ENCODE measurements at places on chromosomes 3 and 15.

- DNase-seq = no peak
Measured at GRCh38 chr15:82692171-82692570, 17.5 kb downstream of the AP3B2 start.

GRCh38 chr3:61371123-61371522 lies 119.9 kb upstream of the FHIT start:
- peak; percentile 8 for DNase-seq

DNA sequence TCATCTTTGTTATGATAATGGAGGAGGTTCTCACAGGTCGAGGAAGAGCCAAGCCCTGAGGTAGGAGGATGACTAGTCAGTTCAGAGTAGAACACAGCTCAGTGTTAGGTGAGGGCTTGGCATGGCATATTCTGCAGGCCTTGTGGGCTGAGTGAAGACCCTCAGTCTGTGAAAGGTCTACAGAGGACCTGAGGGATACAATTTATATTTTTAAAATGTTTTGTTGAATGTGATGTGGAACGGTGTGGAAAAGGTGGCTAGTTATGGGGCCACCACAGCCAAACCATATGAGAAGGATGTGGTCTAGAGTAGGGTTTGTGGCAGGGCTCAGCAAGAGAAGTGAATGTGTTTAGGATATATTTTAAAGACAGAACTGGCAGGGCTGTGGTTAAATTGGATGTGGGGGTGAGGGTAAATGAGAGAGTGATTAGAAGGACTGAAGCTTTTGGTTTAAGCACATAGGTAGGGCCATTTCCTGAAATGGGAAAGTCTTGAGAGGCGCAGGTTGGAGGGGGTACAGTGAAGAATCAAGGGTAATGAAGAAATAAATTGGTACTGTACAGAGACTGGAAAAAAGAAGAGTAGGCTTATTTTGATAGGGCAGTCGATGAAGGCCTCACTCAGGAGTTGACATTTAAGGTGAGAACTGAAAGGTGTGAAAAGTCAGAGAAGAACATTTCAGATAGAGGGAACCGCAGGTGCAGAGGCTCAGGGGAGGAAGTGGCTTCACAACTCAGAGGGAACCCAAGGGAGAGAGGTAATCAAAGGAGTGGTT lies 60.5 kb downstream of the SPTSSB start:
- no peak for DNase-seq

DNA sequence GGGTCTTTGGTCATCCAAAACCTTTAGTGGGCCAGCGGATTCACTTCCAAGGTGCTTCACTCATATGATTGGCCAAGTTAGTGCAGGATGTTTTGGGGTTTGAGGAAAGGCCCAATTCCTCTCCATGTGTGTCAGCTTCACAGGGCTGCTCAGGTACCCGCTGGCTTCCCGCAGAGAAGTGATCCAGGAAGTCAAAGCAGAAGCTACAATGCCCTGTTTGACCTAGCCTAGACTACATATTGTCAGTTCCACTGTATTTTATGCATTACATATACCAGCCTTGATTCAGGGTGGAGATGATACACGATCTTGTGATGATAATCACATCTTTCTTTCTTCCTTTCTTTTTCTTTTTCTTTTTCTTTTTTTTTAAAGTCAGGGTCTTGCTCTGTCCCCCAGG lies 32.1 kb downstream of the PDE8A start:
- no peak for DNase-seq

DNA sequence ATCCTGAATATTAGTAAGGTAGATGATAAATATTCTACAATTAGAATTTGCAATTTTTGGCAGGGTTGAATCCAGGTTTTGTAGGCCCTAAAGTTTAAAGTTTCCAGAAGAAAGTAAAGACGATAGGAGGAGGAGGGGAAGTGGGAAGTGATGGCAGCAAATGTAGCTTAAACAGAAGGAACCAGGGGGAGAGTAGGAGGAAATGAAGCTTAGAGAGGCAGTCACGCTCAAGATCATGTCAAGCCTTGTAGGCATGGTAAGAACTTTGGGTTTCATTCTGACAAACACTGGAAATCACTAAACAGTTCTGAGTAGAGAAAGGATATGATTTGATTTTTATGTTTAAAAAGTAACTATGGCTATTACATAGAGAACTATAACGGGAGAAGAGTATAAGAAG lies 63.9 kb downstream of the NR2E3 start:
- no peak for DNase-seq

- DNase-seq = no peak
Measured at GRCh38 chr15:41251411-41251810, 20.3 kb downstream of the CHP1 start.

GRCh38 chr15:69289342-69290146 lies 9.2 kb upstream of the PAQR5 start:
- no peak for DNase-seq

- DNase-seq = no peak
Measured at GRCh38 chr3:2097641-2098191, 950 bp upstream of the CNTN4 start.

GRCh38 chr3:131038326-131038725 lies 11.6 kb downstream of the NEK11 start:
- no peak for DNase-seq

DNA sequence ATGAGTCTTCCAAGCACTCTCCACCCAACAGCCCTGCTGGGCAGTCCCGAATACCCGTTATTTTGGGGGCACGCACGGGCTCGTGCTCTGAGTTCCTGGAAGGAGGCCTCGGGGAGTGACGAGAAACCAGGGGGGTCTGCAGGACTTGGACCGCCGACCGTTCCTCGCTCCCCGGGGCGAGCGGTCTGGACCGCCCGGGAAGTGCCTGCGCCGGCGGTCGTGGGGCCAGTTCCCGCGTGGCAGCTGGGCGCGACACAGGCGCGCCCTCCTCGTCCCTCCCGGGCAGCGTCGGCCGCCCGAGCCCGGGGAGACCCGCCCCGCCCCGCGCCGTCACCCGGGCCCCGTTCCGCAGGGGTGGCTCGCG lies 387 bp downstream of the GNB4 start:
- peak; percentile 33 for DNase-seq

DNA sequence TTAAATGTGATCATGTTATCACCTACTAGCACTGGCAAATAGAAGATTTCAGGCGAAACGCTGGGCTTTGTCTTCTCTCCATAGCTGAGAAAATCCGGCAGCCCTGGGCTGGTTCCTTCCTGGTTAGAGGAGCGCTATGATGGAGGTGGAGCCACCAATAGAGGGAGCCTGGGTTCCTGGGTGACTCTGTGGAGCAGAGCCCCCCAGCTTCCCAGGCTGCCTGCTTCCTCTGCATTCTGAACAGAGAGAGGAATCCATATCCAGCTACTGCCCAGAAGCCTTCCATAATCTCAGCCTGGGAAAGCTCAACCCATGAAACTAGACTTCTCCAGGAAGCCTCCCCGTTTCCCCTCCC lies 32.6 kb upstream of the IQSEC1 start:
- DNase-seq = no peak

DNA sequence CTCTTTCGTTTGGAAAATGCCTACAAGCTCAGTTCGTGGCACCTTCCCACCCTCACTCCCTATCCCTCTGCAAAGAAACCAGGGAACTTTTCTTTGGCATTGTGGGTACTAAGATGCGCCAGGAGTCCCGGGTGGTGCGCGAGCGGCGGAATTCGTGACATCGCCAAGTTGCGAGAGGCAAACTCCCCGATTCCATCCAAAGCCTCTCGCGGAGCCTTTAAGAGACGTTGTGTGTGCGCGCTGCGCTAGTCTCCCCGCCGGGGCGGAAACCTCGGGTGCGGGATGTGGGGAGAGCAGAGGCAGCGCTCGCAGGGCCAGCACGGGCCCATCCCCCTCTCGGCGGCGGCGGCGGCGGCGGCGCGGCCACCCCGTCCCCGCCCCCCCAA lies 443 bp upstream of the NR2F2 start:
- DNase-seq = peak; percentile 85

GRCh38 chr3:31197941-31198340 lies 303.5 kb upstream of the GADL1 start:
- no peak for DNase-seq

GRCh38 chr3:152469248-152470025 lies 200.7 kb downstream of the MBNL1 start:
- no peak for DNase-seq

DNA sequence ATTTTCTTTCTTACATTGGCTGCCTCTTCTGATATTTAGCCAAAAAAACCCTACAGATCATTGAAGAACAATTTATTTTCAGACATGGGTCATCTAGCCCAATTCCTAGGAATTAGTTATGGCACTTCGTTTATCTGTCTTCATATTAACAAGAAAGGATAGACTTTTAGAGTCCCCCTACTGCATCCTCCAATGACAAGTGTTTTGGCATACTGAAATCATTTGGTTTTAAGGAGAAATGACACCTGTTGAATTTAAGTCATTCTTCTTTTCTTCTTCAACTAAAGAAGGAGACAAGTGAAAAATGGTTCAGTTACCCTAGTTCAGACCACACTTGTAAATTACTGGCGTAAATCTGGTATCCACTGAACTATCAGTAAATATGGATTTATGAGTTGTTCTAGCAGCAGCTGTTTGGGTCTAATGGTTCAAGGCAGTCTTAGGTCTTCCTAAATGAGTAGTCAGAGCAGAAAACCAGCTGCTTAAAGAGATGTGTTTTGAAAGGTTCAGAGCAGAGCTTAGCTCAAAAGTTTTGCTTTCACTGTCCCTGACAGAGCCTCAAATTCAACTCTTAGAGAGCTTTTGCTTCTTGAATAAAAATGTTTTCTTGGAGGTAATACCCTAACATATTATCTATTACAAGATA lies 5.6 kb downstream of the VGLL3 start:
- no peak for DNase-seq

DNA sequence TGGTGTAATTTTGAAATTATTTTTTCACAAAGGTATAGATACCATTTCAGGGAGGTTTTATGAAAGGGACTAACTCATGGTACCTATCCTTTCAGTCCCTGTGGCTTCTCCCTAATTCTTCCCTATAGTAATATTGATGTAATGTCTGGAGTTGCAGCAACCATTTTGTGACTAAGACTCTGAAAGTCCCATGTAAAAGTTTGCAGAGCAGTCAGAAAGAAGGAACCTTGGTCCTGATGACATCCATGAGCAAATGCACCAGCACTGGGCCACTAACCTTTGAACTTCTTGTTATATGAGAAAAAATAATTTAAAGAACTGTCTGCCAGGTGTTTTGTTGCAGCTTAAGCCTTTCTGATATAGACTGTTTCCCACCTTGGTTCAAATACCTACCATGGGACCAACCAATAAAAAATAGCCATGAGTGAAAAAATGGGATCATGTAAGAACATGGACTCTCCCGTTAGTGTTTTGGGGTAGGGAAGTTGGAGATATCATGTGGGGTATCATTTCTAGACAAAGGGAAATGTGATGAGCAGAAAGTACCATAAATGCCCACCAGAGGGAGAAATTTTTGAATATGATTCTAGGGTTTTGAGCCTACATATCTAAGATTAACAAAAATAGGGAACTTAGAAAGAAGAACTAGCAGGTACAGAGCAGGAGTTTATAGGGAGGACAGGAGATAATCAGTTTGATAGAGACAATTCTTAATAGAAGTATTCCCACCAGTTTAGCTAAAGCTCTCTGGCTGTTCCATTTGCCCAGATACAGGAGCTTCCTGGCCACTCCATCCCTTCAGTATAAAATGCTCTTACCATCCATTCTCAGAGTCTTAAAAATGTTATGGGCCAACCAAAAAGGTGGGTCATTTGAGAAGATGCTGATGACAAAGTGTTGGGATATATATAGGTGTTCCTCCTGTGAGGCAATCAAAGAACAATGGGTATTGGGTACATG lies 3.4 kb upstream of the CPOX start:
- peak; percentile 39 for DNase-seq

DNA sequence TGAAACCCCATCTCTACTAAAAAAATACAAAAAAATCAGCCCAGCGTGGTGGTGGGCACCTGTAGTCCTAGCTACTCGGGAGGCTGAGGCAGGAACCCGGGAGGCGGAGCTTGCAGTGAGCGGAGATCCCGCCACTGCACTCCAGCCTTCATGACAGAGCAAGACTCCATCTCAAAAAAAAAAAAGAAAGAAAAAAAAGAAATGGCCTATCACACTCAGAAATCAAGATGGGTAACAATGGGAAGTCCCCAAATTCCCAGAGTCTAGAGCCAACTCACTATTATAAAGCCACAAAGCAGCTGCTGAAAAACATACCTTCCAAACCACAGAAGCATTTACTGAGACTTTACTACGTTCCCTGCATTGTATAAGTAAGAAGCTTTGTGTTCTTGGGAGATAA lies 7.5 kb downstream of the HDGFL3 start:
- DNase-seq = peak; percentile 59

- no peak for DNase-seq
Measured at GRCh38 chr3:87993566-87993965, 65.2 kb downstream of the CGGBP1 start.

- DNase-seq = no peak
Measured at GRCh38 chr3:151299006-151299405, 17.6 kb downstream of the GPR87 start.

- DNase-seq = no peak
Measured at GRCh38 chr3:47082519-47082918, 81.4 kb downstream of the SETD2 start.

- no peak for DNase-seq
Measured at GRCh38 chr3:140249188-140249587, 314.2 kb downstream of the CLSTN2 start.

- no peak for DNase-seq
Measured at GRCh38 chr3:15102256-15102655, 3.3 kb upstream of the RBSN start.

GRCh38 chr3:74643636-74644035 lies 29.2 kb upstream of the CNTN3 start:
- peak; percentile 45 for DNase-seq

GRCh38 chr3:144431134-144431533 lies 459.5 kb downstream of the DIPK2A start:
- no peak for DNase-seq

- no peak for DNase-seq
Measured at GRCh38 chr15:63605816-63606215, 8.6 kb downstream of the FBXL22 start.

- no peak for DNase-seq
Measured at GRCh38 chr3:197936819-197937384, 13.1 kb upstream of the RPL35A start.

DNA sequence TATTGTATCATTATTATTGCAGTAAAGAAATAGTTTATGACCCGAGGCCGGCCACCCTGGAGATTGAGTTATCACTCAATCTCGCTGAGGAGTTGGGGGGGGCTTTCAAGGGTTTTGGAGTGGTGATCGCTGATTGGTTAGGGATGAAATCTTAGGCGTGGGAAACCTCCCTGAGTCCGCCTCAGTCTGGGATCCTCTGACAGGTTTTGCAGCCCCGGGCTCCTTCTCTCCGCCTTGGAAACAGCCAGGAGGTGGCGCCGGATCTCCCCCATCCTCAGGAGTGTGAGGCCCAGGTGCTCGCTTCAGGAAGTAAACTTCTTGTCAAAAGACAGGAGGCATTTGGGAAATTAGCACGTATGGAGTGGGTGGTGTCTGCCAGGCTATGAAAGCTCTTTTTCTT lies 41.1 kb upstream of the SEC61A1 start:
- DNase-seq = peak; percentile 58

GRCh38 chr3:190746986-190747385 lies 115.5 kb downstream of the GMNC start:
- no peak for DNase-seq

Measured in fibroblast of upper back skin (primary cell).